CD4-positive, alpha-beta T cell treated with Interleukin-10 for 1 hour (primary cell): ENCODE measurements at places on chromosomes 1 and 21.
A peak's percentile ranks its signal among the peaks of the same experiment; 100 is the strongest.

DNA sequence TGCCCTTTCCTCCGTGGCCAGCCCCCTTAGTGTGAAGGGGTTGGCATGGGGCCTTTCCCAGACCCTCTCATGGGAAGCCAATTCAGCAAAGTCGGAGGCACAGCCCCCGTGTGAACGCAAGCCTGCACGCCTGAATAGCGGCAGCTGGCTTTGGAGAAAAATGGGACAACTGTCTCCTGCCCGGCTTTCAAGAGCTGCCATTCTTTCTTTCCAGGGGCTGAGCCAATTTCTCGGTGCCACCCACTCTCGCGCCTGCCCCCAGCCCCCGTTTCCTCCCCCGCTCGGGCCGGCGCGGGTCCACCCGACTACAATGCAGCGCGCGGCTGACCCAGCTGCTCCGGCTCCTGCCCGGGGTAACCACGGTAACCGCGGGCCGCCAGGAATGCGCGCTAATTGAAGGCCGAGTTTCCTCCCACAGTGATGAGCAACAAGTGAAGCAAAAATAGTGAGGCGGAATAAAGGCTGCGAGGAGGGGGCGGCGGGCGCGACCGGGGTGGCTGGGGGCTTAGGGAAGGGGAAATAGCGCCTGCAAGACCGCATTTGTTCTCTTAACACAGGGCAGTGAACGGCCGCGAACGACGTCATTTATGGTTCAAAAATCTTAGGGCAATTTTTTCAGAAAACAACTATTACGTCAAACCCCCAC, 27.8 kb downstream of the ILDR2 start:
- no peak for DNase-seq

- DNase-seq, result no peak
These were observed 24.3 kb upstream of the FMO2 start for GRCh38 chr1:171160639-171161354.

GRCh38 chr1:50438945-50439344, 15.7 kb upstream of the DMRTA2 start:
- no peak for DNase-seq

GRCh38 chr1:29383746-29384371, 147.5 kb downstream of the PTPRU start:
- no peak for DNase-seq

GRCh38 chr21:34199121-34199910, 125.9 kb downstream of the MRPS6 start:
- no peak for DNase-seq

- no peak for DNase-seq
These were observed 150.5 kb upstream of the RUNX3 start for GRCh38 chr1:25080294-25081209.

- peak; percentile 91 for DNase-seq
These were observed 19.4 kb upstream of the KCNAB2 start for GRCh38 chr1:6026095-6026809.

DNA sequence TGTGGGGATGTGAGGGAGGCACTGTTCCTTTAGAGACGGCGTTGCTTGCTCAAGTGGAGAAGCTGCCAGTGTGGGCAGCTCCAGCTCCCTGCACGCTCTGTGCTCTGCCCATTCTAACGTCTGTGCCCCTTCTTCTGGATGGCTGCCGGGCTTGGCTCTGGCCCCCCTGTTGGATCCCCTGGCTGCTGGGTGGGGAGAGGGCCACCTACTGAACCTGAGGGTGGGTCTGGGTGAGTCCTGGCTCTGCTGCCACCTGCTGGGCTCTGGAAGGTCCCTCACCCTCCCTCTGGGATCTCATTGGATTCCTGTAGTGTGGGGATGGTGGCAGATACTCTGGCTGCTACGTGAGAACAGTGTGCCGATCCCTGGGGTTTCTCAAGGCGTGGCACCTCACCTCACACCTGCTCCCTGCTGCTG, 5.0 kb downstream of the PFKL start:
- DNase-seq, result no peak

GRCh38 chr1:226737819-226738420, 1.2 kb downstream of the ITPKB start:
- peak; percentile 44 for DNase-seq

DNA sequence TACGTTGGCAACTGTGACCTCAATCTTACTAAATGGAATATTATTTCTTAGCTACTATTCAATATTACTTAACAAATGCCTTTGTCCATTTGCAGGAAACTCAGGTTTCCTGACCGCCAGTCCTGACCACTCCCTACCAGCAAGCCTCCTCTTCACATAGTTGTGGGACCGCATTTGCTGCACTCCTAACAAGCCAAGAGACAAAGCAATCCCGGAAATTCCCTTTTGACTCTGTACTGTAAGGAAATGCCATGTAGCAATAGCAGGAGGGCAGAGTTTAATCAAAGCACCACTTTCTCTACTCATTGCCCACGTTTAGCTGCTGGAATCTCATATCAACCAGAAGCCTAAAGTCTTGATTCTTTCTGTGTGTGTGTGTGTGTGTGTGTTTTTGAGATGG, 28.1 kb upstream of the ACBD6 start:
- no peak for DNase-seq

DNA sequence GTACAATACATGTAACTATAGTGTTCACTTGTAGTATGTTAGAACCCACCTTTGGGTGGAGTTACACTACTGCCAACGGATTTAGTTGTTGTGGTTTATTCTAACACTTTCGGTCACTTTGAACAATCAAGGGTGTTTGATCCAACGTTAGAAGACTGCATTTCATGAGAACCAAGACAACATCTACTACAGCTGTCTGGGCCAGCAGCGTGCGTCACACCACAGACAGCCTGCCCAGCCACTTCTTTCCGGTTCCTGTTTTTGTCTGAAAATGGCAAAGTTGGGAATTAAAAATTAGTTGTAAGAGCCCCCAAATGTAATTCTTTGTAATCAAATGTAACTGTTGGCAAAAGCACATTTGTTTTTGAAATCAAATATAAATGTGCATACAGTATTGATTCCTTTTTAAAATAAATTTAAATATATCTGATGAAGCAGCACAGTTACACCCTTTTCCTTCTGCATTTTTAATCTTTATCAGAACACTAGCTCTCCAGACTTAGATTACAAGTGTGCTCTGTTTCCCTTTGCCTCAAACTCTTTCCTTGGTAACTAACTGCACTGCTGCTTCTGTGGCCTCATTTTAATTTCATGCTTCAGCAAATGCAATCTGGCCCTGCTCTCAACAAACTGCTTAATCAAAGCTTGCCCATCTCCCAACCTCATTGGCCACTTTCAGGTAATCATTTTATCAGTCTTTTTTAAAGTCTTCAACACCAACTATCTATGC, 86.6 kb upstream of the DPH5 start:
- DNase-seq, result peak; percentile 89

- DNase-seq, result no peak
These were observed 298.6 kb upstream of the ADAMTS5 start for GRCh38 chr21:27265492-27265891.

DNA sequence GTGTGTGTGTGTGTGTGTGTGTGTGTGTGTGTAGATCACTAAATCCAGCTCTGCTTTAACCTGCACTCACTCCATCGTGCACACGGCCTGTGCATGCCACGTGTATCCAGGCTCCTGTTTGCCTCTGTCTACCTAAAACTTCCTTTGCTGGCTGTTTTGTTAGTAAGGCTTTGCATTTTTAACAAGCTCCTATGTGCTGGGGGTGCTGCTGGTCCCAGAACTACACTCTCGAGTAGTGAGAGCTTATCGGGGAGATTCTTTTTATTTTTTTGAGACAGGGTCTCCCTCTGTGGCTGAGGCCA, 596 bp upstream of the TCEA3 start:
- DNase-seq, result no peak

- no peak for DNase-seq
These were observed 32.4 kb upstream of the MAB21L3 start for GRCh38 chr1:116078699-116079223.

- peak; percentile 11 for DNase-seq
These were observed 61.0 kb downstream of the DNTTIP2 start for GRCh38 chr1:93817819-93818569.

DNA sequence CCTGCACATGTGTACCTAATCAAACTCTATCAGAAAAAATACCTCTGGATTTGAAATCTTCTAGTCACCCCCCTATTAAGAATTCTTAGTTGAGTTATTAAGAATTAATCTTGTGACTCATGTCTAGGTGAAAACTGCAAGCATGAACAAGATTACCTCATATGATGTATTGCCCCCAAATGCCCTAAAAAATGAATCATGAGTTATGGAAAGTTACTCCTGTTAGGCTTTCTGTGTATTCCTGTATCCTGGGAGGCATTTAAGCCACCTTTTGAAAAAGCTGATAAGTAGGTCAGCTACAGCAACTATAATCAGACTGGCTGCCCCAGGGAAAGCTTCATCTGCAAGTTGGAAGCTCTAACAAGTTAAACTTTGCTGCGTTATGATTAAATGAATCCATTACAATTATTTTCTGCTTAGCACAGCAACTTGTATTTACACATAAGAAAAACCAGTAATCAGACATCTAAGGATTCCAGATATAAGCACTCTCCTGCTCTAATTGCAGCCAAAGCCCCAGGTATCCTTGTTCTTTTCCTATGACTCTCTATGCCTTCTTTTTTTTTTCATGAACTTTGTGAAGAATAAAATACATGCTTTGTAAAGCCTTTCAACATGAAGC, 147.7 kb downstream of the NTPCR start:
- no peak for DNase-seq

GRCh38 chr21:20802201-20802600, 196.0 kb upstream of the NCAM2 start:
- no peak for DNase-seq

- DNase-seq, result no peak
These were observed 48.2 kb downstream of the RPE65 start for GRCh38 chr1:68401506-68401905.

- peak; percentile 10 for DNase-seq
These were observed 847 bp downstream of the PSMD4 start for GRCh38 chr1:151255381-151255780.

- peak; percentile 53 for DNase-seq
These were observed 32.5 kb downstream of the LRRC3 start for GRCh38 chr21:44487831-44488230.

DNA sequence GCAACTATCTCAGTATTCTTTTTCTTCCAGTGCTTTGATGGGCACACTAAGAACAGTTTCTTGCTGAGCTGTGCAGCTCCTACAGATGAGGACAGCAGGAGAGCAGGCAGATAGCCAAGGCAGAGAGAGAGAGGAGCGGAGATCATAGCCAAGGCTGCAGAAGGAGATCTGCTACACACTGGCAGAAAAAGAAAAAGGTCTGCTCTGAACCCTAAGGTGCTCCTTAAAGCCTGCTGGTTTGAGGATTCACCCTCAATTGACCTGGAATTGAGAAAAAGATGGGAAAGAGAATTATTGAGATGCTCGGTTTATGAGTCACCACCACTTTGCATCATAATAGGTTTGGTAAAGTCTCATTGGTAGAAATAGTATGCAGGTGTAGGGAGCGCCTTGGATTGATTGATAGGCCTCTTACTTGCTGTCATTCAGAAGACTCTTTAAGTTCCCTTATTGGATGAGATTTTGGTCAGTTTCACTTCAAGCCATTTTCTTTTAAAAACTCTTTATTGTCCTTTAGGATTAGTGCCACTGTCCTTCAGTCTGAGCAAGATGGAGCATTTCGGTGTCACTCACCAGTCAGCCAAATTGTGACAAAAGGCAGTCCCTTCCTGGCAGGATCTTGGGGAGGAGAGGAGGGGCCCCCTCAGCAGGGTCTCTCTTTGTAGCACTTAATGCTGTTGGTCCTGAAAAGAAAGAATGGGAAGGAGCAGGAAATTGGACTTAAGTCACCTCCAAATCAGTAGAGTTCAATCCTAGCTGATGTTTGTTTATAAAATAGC, 685.0 kb downstream of the ADGRL2 start:
- DNase-seq, result no peak

GRCh38 chr1:152743371-152744145, 14.3 kb upstream of the KPRP start:
- no peak for DNase-seq

DNA sequence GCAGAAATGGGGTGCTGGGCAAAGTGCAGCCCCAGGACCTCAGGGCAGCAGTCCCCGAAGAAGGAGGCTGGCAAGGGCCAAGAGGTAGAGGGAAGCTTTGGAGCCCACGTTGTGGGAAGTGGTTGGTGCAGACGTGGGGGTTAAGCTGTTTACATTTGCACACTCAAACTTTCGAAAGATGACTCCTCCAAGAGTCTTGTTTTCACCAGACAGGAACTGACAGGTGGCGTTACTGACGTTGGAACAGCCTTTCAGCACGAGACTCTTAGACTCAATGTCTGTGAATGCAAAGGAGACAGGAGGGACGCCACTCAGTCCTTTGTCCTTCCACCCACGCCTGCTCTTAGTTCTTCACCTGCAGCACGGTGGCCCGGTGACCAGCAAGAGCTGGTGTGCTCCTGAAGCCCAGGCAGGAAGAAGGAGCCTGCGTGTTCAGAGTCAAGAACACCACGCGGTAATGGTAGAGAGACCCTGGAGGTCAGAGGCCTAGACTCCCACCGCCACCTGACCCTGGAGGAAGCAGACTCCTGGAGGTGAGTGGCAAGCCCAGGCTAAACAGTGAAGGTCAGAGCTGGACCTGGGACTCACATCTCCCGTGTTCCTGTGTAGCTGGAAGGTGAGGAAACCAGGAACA, 15.9 kb downstream of the LYPD8 start:
- DNase-seq, result no peak

DNA sequence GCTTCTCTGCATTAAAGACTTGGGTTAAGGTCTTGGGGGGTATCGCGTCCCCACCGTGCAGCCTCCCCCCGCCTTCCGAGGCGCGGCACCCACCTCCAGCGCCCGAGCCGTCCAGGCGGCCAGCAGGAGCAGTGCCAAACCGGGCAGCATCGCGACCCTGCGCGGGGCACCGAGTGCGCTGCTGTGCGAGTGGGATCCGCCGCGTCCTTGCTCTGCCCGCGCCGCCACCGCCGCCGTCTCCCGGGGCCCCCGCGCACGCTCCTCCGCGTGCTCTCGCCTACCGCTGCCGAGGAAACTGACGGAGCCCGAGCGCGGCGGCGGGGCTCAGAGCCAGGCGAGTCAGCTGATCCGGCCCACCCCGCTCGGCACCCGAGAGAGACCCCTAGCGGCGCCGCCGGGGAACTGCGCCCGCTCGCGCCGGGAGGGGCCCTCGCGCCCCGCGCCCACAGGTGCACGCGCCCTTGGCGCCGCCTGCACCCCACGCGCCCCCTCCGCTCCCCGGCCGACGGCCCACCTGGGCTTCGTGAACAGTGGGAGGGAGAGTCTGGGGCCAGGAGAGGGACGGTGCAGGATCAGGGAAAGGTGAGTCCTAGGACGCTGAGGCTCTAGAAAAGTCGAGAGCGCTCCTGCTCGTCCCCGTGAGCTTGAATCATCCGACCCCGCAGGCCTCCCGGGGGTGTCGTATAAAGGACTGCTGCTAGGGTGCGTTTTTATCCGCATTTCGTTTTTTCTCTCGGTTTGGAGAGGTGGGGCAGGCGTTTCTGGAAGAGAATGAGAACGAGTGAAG, at the start of gene APP:
Gene APP (minus strand): TSS at position 300 of the 787 bp plus-strand sequence. CDS start 150 bp downstream, at position 150.
- DNase-seq, result peak; percentile 87

- no peak for DNase-seq
These were observed 27.8 kb downstream of the SELL start for GRCh38 chr1:169683661-169684060.

- DNase-seq, result no peak
These were observed 55.3 kb upstream of the GPR37L1 start for GRCh38 chr1:202067188-202067974.

- DNase-seq, result no peak
These were observed 11.8 kb upstream of the RALGPS2 start for GRCh38 chr1:178713259-178713658.
